ENCODE measurements at places on chromosomes 1 and 21.

DNA sequence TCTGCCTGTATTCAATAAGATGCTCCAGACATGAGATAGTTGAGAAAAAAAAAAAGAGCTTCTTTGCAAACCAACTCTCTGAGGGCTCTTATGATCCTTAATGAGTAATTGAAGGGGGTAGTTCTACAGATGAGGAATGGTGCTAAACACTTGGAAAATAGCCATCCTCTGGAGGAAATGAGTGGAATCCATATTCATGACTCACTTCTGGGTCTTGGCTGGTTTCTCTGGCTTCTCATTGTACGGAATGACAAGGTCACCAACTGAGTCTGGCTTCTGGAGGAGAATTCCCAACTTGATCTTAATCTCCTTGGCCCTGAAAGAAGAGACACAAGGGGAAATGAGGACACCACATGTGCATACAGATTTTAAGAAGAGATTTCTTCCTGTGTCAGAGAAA is 34.7 kb downstream of the RGS5 start:
- no peak for DNase-seq

DNA sequence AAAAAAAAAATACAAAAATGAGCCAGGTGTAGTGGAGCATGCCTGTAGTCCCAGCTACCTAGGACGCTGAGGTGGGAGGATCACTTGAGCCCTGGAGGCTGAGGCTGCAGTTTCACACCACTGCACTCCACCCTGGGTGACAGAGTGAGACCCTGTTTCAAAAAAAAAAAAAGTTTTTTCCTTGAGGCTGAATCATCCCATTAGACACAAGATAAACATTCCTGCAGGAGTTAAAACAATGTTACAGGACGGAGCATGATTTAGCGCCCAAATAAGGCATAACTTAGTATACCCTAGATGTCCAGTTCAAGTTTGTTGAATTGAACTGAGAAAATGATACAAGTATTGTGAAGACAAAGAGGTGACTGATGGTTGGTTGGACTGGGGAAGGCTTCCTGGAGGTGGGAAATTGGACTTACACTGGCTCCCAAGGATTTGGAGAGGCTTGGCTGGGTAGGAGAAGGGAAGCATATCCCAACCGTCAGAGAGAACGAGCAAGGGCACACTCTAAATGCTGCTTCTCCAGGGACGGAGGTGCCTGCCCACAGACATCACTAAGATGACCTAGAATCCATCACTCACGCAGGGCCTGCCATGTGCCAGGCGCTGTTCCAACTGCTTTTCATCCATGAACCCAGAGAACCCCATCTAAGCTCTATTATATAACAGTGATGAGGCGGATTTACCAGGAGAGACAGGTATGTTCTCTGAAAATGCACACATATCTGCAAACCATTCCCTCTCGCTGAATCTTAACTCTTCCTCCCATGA is 610.6 kb downstream of the KIF26B start:
- DNase-seq: no peak

DNA sequence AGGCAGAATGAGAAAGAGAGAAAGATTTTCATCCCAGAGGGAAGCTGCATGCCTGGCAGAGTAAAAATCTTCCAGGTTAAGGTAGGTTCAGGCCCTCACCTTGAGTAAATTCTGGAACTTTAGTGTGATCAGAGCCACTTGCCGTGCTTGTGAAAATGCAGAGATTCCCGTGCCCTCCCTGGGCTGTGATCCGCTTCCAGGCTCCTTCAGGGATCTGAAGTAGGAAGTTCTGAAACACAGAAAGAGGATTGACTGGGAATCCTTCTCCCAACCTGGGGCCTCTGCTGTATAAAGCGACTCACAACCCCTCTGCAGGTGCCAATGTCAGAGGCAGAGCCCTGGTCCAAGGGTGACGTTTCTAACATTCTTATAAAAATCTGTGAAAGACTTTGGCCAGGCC is 26.6 kb downstream of the NUAK2 start:
- no peak for DNase-seq

DNA sequence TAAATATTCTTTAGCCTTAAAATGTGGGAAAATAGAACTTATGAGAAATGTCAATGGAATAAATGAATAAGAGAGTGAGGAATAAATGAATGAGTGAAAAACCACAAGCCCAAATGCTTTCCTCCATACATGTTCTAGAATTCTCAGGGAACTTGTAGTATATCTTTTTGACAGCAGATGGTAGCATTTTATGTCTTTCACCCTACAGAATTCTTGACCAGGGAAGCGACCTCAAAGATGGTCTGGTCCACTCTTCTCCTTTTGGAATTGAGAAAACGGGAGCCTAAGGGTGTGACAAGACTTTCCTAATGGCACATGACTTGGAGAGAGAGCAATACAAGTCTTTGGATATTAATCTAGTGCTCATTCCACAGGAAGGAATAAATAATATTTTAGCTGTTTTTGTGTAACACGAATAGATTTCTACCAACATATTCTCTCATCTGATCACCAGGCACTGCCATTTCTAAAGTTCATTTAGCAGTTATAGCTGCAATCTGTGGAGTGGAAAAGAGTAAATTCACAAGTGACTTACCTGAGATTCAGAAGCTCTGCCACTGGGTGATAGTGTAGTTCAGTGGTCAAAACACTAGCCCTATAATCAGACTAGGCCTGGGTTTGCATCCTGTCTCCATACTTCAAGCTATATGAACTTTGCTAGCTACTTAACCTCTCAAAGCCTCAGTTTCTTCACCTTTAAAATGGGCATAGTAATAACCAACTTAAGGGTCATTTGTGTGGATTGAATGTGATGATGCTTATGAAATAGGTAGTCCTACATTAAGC is 15.0 kb upstream of the F5 start:
- DNase-seq: peak; percentile 35

DNA sequence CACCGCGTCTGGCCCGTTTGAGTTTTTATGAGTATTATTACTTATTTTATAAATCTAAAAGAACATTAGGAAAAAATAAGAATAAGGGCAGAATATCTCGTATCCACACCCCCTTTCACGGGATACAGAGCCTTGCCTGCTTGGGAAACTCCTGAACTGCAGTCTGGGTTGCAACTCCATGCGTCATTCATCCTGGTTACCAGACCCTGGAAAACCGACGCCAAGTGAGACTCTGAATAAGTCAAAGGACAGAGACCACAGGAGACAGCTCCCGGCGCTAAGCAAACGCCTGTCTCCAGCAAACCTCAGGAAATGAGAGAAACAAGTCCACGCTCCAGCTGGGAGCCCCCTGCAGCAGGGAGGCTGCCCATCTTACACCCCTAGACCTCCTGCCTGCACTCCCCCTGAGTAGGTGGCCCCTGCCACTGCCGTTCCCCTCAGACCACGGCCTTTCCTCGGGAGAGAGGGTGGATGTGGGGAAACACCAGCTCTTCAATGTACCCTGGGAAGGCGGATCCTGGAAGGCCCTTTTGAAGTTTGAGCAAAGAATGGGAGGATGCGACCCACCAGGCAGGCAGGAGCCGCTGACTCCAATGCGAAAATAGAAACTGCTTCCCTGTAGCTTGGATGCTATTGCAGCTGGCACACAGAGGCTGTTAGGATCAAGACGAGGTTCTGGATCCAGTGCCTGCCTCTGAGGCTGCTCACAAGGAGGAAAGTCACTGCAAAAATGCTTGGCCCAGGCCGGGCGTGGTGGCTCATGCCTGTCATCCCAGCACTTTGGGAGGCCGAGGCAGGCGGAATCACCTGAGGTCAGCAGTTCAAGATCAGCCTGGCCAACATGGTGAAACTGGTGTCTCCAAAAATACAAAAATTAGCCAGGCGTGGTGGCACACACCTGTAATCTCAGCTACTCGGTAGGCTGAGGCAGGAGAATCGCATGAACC is 37.7 kb upstream of the GPR157 start:
- DNase-seq: no peak

GRCh38 chr1:98546319-98546718 is 115.2 kb upstream of the SNX7 start:
- no peak for DNase-seq

- no peak for DNase-seq
These were observed 218.2 kb downstream of the NPHP4 start for GRCh38 chr1:5774019-5774418.

- no peak for DNase-seq
These were observed 457.8 kb downstream of the PTPRC start for GRCh38 chr1:199096591-199096990.

GRCh38 chr1:19469004-19469403 is 16.3 kb downstream of the CAPZB start:
- no peak for DNase-seq

GRCh38 chr1:6732942-6733341 is 31.3 kb upstream of the DNAJC11 start:
- no peak for DNase-seq

DNA sequence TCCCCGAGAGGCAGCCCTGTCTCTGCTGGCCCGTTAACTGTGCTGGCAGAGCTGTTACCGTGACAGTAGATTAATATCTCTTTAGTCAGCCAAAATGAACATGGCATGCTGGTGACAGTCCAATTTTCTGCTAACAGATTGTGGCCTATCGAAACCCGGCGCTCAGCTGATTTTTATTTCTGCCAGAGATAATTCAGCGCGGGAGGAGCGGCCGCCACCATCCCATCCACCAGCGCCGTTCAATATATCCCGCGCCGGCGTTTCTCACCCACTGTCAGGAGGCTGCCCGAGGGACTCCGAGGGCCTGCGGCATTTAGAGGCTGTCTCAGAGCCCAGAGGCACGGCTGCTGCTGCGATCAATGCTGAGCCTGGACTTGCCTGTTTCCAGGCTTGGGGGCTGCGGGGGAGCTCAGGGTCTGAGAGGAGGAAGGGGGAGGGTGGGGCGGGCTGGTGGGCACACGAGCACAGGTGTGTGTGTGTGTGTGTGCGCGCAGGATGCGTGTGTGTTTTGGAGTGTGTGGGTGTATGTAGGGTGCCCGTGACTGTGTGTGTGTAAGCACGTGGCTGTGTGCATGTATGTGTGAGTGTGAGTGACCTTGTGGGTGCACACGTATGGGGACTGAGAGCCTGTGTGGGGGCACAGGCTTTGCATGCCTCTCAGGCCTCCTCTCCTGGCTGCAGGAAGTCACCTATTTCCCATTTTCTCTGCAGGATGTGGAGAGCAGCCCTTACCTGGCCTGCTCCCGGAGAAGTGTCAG is 109.7 kb upstream of the ACTRT2 start:
- no peak for DNase-seq

GRCh38 chr1:157390651-157391050 is 161.7 kb downstream of the FCRL5 start:
- no peak for DNase-seq

GRCh38 chr1:239914751-239915231 is 176.9 kb upstream of the FMN2 start:
- no peak for DNase-seq

DNA sequence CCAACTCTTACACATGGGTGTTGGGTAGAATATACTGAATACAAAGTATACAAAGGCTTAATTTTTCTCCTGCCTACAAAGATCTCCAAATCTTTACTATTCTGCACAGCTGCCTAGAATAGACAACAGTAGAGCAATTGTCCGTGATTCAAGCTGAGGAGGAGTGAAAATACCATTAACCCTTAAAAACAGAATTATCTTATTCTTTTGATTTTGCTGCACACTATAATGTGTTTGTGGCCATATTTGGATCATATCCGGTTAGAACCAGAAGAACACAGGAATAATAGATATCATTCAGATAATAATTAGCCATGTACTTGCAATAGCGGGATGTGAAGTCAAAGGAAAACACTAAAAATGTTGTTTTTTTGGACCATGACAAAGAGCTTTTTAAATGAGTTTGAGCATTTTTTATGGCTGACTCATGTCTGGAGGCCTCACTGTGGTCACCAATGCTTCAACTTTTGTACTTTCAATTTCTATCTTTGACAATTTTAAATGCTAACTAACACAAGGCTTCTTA is 197.6 kb upstream of the FOXD3 start:
- peak; percentile 3 for DNase-seq

DNA sequence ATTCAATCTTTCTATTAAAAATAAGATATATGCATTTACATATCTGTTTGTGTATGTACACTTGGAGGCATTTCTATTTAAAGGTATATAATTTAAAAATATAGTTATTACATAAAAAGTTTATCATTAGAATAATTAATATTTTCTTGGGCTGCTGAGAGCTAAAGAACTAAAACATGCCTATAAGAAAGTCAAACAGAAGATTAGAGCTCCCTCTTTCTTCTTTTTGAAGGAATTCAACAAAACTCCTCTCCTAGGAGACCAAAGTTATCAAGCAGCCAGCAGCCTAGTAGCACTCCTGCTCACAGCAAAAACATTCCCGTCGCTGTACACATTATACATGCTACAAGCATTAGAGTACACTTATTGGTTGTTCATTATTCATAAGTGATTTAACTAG is 216.4 kb downstream of the VAV3 start:
- peak; percentile 7 for DNase-seq

GRCh38 chr1:9473032-9473807 is 66.0 kb upstream of the SLC25A33 start:
- no peak for DNase-seq

DNA sequence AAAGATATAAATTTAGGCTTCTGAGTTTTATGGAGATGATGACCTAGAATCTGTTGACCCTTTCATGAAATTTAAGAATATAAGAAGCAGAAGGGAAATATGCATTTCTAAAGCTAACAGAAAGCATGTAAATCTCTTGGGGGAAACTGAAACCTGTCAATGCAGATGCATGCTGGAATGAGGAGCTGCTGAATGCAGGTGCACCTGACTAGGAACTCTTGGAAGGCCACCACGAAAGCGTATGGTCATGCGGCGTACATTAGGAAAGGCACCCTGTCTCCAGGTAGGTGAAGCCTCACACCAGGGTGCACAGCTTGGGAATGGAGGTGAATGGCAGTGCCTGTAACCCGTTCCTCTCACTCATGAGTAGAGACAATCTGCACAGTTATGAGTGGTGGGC is 309.7 kb downstream of the SEC16B start:
- DNase-seq: no peak

DNA sequence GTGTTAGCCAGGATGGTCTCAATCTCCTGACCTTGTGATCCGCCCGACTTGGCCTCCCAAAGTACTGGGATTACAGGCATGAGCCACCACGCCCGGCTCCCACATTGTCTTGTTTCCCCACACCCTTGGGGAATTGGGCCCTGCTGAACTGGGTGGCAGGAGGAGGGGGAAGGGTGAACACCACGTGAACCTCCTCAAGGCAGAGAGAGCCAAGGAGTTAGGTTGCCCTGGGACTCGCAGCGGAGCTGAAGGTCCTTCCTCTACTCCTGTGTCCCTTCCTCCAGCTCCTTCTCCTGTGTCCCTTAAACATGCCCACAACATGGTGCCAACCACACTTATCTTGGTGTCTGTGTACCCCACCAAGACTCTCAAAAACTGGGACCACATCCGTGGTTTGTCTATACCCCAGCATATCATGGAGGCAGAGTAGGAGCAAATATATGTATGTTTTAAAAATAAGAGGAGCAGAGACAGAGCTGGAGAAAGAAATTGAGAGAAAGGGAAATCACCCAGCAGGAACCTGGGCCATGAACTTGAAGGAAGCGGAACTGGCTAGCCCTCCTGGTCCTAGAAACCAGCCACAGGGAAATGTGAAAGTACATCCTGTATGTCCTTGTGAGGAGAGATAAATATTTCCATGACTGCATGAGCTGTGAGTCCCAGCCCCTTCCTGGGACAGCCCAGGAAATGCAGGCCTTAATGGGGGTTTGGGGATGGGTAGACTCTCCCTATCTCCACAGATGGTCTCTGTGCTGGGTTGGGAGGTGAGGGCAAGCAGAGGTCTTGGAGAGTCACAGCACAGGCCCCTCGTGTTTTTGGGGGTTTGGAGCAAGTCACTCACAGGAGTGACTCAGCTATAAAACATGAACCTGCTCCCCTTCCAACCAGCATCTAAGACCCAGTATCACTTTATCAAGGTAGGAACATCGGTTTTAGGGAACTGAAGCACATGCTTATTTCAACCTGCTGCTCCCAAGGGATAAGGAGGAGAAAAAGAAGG is 9.4 kb upstream of the TAL1 start:
- peak; percentile 68 for DNase-seq

GRCh38 chr1:230332061-230332460 is 94.1 kb downstream of the PGBD5 start:
- DNase-seq: no peak

All from hematopoietic multipotent progenitor cell treated with erythropoietin and hydrocortisone succinate and interleukin-3 and kit ligand, for 8 days (in vitro differentiated cells).